ENCODE measurements at places on chromosomes 1 and 21.

- DNase-seq = no peak
Measured at GRCh38 chr1:200895801-200896530, 1.3 kb downstream of the INAVA start.

- DNase-seq = no peak
Measured at GRCh38 chr1:243725846-243726245, 124.2 kb downstream of the AKT3 start.

DNA sequence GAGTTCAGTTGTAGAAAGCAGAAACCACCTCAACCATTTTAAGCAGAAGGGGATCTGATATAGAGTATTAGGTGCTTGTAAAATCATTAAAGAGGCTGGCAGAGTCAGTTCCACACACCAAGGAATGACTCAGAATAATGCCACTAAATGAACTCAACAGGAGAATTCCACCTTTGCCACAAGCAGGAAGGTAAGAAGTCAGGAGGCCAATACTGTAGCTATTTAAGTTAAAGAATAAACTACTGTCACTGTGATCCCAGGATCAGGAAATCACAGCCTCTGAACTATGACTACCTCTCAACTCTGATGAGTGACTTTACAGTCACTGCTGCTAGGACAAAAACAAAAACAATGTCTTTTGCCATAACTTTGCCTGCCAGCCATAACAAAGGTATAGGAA, 52.5 kb upstream of the PRMT6 start:
- DNase-seq = no peak

GRCh38 chr1:203911806-203912205, 50.4 kb downstream of the SNRPE start:
- no peak for DNase-seq

- DNase-seq = no peak
Measured at GRCh38 chr1:77039739-77040138, 172.5 kb downstream of the ST6GALNAC5 start.

DNA sequence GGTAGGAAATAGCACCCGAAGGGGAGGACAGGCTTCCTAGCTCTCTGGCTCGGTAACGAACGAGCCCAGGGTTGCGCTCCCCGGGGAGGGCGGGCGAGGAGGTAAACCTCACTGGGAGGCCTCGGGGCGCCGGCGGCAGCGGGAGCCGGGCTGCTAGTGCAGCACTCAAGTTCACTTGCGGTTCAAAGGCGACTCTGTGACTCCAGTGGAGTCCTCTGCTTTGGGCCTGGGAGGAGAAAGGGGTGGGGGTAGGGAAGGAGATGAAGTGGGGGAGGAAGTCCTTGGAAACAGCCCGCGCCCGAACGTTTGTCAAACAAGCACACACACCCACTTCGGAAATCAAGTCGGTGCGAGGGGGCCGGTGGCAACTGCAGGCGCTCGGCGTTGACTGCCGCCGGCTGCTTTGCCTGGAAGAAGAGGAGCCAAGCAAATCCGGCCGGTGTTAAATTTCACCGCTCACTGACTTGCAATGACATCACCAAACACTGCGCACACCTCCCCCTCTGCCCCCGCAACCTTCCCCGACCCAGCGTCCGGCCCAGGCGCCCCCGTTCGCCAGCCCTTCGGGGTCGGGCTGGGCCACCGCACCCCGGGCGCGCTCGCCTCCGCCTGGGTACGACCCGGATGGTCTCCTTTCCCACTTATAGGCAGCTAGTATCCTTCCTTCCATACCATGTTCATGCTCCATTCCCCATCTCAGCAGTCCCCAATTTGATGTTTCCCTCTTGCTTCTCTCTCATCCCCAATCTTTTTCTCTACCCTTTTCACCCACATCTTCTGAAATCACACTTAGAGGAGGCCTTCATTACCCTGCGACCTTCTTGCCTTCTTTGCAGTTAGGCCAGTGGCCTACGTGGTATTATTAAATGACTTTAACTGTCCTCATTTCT, at the start of gene COL24A1:
COL24A1 (minus strand) TSS at position 207 of the 890 bp plus-strand sequence. CDS start 376 bp downstream, outside the sequence.
- no peak for DNase-seq

DNA sequence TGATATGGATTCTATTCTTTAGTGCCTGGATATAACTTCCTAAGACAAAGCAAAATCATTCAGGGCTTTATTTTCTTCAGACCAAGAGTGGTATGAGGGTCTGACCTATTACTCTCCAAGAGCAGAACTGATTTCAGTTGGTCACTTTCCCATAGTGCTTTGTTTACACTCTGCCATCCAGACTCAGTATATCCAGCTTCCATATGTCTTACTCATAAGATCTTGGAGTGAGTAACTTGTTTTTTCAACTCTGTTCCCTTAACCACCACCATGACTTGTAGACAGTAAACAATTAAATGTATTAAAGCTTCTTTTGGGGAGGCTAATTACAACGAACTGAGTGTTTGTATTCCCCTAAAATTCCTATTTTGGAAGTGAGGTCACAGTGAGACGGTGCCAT, 83.4 kb downstream of the USP24 start:
- no peak for DNase-seq

DNA sequence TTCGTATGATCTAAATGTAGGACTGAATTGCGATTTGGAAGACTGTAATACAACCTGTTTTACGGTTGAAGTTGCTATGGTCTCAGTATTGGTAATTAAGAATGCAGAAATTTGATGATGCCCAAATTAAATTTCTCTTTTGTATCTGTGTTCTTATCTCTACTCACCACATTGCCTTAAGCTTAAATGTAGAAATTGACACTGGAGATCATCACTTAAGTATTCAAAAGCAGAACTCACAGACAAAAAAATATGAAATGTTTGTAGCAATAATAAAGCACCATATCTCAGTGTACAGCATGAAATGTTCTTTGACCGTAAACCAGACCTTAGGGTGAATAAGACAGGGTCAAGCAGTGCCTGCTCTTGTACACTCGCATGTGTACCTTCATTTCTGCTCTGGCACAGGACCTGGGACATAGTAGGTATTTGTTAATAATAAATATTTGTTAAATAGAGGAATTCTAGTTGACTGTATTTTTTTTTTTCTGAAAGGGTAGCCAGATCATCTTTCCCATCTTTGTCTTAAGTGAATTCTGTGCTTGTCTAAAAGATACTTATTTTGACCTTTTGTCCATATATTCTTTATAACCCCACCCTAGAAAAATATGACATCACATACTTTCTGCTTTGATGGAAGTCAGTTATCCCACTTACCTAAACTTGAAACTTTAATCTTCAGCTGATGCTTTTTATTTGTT, 1.5 kb downstream of the CDC7 start:
- DNase-seq = peak; percentile 42

DNA sequence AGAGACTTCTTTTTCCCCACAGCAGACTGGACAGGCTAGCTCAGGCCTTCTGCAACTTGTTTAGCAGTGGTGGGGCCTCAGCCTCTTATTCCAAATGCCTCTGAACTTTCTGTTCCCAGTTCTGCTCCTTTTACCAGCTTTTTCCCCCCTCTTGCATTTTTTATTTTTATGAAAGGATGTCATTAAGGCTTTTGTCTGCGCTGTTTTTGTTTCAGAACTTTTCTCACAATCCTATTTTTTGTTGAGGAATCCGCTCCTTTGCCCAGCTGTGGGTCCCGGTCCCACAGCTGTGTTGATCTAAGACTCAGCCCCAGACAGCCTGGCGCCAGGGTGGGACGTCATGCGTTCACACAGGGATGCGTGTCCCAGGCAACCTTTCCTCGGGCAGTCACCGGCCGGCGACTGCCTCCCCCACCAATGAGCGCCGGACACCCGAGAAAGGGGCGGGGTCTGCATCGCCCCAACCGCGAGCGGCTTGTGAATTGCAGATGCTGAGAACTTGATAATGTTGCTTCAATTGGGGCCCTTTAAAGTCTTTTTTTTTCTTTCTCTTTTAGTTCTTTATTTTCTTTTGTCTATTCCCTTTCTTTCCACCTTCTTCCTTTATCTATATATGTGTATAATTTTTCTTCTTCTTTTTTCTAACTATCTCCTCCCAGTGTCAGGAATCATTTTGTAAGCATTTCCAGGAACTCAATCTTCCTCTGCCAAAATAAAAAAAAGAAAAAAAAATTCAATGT, 3.0 kb upstream of the ID3 start:
- peak; percentile 68 for DNase-seq

GRCh38 chr1:157369808-157370521, 182.3 kb downstream of the FCRL5 start:
- peak; percentile 12 for DNase-seq

DNA sequence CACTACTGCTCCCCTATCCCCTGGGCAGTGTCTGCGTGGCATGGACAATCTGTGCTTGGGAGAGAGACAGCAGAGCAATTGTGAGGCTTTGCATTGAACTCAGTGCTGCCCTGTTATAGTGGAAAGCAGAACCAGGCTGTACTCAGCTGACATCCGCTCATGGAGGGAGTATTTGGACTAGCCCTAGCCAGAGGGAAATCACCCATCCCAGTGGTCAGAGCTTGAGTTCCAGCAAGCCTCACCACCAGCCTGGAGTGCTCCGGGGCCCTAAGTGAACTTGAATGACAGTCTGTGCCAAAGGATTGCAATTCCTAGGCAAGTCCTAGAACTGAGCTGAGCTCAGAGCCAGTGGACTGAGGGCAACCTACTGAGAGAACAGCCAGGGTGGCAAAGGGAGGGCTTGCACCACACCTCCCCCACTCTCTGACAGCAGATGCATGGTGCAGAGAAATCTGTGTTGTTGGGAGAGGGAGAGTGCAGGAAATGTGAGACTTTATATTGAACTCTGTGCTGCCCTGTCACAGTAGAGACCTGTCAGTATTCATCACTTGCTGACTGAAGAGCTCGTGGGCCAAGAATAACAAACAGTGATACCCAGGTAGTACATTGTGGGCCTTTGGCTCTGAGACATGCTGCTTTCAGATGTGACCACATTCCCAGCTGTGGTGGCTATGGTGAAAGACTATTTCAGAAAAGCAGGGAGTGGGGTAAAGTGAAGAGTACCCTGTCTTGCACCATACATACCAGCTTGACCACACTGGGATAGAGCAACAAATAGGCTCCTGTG, 107.7 kb upstream of the SLC5A9 start:
- no peak for DNase-seq

DNA sequence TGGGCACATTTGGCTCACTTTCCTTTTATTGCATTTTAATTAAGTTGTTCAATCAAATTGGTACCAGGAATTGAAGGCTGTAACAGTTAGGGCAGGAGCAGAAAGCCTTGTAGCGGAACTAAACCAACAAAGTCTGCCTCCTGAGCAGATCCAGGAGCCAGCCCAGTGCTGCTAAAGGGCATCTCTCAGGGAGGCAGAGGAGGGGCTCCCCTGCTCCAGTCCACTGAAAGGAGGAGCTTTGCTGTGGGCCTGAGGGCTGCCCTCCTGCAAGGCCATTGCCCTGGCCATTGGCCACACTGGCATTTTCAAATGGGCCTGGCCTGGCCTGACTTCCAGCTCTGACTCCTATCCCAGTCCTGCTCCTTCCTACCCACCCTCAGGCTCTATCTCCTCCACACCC, 3.7 kb upstream of the TRABD2B start:
- no peak for DNase-seq

DNA sequence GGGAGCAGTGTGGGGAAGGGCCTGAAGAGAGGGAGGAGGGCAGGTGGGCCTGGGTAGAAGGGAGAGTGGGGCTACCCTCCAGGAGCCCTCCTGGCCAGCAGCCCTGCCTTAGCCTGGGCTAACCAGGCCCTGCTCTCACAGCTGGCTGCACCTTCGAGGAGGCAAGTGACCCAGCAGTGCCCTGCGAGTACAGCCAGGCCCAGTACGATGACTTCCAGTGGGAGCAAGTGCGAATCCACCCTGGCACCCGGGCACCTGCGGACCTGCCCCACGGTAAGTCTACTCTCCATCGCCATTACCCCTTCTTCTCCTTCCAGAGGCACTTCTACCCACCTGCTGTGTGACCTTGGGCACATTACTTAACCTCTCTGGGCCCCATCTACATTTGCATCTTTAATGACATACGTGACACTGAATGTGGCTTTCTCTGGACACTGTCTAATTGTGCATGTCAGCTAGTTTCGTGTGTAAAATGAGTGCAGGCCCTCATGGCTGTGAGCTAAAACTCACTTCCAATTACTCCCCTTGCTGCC, 18.9 kb downstream of the PTPRU start:
- DNase-seq = no peak

- no peak for DNase-seq
Measured at GRCh38 chr1:183284086-183284485, 98.0 kb downstream of the LAMC2 start.

DNA sequence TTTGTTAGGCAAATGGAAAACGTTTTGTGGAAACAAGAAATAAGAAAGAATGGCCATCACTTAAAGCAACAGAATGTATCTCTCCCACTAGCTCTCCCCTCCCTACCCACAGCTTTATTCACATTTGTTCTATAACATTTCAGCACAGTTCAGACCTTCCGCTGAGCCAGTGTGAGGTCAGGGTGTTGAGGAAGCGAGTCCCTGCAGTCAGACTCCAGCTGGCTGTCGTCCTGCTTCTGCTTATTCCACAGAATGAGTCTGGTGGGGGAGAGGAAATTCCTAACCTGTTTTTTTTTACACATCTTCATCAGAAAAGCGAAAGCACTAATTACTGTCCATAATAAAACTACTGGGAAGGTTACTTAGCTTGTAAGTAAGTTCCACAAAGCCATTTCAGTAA, 39.0 kb downstream of the MRPL39 start:
- DNase-seq = no peak

GRCh38 chr1:59266180-59266926, 30.5 kb upstream of the FGGY start:
- DNase-seq = no peak

DNA sequence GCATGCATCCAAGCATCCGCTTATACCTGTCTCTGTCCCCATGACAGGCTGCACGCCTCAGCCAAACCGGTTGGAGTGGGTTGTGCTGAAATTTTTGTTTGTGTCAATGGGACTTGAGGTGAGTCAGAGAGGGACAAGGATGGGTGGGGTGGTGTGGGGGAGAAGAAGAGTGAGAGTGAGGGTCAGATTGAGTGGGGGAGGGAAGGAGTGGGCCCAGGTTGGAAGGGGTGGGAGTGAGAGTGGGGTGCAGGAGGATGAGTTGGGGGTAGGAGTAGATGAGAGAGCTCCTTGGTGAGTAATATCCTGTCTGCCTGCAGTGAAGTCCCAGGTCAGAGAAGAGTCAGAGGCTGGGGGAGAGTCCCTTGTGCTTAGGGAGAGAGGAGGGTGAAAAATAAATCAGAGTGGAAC, 3.3 kb upstream of the NECTIN4 start:
- DNase-seq = no peak

GRCh38 chr1:203629507-203630082, 3.0 kb downstream of the ATP2B4 start:
- no peak for DNase-seq

DNA sequence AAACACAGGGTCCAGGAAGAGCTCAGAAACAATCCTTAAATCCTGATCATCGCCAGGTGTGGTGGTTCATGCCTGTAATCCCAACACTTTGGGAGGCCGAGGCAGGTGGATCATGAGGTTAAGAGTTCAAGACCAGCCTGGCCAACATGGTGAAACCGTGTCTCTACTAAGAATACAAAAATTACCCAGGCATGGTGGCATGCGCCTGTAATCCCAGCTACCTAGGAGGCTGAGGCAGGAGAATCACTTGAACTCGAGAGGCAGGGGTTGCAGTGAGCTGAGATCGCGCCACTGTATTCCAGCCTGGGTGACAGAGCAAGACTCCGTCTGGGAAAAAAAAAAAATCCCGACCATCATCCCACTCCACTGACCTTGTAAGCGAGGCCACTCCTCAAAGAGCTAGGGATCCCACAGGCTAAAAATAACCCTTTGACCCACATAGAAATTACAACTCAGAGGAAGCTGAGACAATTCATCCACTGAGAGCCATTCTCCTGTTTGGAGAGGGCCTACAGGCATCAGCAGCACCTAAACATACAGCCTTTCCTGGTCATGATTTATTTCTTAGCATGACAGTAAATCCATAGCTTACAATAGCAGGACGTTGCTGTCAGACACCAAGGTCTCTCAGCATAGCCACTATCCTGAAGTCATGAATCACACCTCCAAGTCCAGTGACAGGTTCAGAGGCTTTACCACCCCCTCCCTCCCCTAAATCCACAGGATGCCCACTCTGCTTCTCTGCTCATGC, 66.7 kb downstream of the TGFBR3 start:
- DNase-seq = no peak
